ENCODE measurements at places on chromosomes 7 and 10.

GRCh38 chr7:75010036-75010435 lies 45.5 kb downstream of the CASTOR2 start:
- no peak for DNase-seq

DNA sequence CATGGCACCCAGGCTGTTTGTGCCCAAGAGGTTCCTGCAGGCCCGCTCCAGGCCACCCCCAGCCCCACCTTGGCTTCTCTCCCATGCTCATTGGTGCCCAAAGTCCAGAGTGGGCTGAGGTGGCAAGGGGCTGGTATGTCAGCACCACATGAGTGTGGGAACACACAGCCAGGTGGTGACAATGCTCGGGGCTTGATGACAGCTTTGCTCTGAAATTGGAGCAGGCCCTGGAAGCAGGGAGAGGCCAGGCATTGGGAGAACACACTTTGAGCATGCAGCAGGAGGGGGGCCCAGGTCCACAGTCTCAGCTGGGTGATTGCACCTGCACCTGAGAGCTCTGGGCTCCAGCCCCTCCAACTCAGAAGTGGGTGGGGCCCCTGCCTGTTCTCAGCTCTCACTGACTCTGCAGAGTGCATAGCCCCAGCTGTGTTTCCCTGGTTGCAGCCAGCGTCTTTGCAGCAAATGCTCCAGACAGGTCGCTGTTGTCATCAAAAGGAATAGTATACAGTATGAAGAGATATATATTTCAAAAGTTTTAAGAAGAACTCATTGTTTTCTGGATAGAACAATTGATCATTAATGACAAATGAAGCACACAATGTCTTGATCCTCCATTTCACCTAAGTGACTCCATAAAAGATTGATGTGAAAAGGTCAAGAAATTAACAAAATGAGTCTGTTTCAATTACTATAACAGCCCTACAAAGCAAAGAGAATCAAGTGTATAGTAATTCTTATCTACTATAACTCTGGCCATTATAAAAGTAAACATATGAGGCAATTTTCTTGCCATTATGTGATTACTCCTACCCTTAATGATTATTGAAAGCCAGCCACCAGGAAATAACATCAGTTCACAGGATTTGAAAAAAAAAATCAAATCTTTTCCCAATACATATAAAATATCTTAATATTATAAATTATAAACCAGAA lies 848.1 kb downstream of the PCDH15 start:
- no peak for DNase-seq

GRCh38 chr10:124062390-124062789 lies 31.0 kb downstream of the CHST15 start:
- DNase-seq: peak; percentile 11

GRCh38 chr7:45456747-45457524 lies 117.2 kb upstream of the ADCY1 start:
- DNase-seq: no peak

DNA sequence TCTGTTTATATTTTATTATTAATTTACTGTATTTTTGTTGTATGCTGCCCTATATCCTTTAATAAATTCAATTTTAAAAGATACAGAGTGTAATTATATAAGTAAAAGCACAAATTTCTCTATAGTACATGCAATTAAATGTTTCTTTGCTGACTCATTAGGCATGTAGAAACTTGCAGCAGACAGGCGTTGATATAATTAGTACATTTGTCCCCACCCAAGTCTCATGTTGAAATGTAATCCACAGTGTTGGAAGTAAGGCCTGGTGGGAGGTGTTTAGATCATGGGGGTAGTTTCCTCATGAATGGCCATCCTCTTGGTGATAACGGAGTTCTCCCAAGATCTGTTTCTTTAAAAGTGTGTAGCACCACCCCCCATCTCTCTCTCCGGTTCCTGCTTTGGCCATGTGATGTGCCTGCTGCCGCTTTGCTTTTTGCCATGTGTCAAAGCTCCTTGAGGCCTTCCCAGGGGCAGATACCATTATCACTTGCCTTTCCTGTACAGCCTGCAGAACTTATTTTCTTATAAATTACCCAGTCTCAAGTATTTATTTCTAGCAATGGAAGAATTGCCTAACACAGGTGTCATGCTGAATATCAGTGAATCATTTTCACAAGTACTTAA lies 63.7 kb downstream of the TSPAN12 start:
- DNase-seq: no peak

DNA sequence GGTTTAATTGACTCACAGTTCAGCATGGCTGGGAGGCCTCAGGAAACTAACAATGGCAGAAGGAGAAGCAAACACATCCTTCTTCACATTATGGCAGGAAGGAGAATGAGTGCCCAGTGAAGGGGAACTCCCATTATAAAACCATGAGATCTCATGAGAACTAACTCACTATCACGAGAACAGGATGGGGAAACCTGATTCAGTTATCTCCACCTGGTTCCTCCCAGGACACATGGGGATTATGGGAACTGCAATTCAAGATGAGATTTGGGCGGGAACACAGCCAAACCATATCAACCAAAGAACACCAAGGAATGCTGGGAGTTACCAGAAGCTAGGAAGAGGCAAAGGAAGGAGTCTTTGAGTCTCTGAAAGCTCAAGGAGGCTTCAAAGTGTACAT lies 94.3 kb downstream of the IPMK start:
- DNase-seq: no peak

DNA sequence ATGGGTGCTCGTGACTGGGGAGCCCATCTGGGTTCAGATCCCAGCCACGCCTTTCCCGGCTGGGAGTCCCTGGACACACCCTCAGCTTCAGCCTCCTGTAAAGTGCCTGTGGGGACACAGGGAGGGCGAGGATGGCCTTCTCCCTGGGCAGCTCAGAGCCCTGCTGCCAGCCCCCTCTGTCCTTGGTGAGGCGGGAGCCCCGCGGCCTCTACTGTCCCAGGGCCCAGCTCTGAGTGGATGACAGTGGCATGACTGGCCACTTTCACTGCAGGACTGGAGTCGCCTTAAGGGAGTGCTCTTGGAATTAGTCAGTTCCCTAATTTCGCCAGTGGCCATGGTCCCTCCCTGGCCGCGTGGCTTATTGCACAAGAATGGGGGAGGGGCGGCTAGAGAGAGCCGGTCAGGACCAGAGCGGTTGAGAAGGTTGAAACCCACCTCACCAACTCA lies 4.6 kb downstream of the BRI3 start:
- no peak for DNase-seq

- no peak for DNase-seq
These were observed 849.9 kb upstream of the GHITM start for GRCh38 chr10:83289373-83289772.
